ENCODE measurements at places on chromosomes 2 and 18.

- DNase-seq: peak; percentile 85
These were observed 24.0 kb downstream of the RAX start for GRCh38 chr18:59249199-59249774.

DNA sequence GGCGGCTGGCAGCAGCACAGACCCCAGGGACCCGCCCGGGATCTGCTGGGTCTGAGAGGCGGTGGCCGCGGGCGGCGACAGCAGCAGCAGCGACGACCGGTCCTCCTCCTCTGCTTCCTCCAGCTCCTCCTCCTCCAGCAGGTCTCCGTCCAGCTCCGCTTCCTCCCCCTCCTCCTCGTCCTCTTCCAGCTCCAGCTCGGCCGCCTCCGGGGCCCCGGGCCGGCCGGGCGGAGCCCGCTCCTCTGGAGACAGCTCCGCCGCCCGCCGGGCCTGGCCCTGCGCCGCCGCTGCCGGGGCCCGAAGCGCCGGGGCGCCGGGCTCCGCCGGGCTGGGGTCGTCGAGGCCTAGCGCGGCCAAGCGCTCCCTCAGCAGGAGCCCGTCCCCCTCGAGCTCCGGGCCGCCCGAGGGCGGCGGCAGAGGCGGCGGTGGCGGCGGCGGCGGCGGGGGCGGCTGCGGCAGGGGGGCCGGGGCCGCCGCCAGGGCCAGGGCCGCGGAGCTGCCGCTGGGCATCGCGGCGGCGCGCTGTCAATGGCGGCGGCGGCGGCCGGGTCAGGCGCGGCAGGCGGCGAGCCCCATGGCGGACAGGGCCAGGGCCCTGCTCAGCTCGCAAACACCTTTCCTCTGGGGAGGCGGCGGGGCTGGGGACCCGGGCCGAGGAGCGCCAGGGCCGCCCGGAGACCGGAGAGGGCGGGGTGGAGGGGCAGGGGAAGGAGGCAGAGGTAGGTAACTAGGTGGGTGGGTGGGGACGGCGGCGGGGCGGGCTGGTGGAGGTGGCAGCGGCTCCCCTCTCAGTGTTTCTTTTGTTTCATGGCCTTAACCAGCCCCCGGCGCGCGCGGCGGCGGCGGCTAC, 445 bp downstream of the MEX3C start:
- peak; percentile 46 for DNase-seq

- DNase-seq: no peak
These were observed 94.1 kb upstream of the SLC14A2 start for GRCh38 chr18:45521136-45521535.

DNA sequence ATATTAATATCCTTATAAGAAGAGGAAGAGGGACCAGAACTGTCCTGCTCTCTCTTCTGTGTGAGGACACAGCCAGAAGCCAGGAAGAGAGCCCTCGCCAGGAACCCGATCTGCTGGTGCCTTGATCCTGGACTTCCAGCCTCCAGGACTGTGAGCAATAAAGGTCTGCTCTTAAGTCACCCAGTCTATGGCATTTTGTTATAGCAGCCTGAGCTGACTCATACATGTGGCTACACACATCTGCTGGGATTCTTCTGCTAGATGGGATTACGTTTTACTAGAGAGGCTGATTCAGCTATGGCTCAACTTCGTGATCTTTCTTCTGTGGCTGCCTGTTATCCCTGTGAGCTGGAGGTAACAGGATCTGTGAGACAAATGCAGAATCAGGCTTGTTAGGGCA, 29.6 kb downstream of the ARL4C start:
- no peak for DNase-seq
